ENCODE measurements at places on chromosomes 1 and 21. TPM values are rescaled to one million over a fixed set of nuclear protein-coding genes. Genes with fewer than 3 reads are reported as not detected.

The TMEM54 gene
- total RNA-seq: 41.7 TPM

The HSD11B1 gene
- not detected for total RNA-seq

The BSND gene
- not detected for total RNA-seq

The ATP1A2 gene
- total RNA-seq: not detected

The NUP210L gene
- not detected for total RNA-seq

The PEA15 gene
- total RNA-seq: 206 TPM

The RHBDL2 gene
- total RNA-seq: 2.7 TPM

The ACOT11 gene
- 2.1 TPM for total RNA-seq

The CHRNB2 gene
- 0.45 TPM for total RNA-seq

The DAB1 gene
- not detected for total RNA-seq

The SEMA4A gene
- total RNA-seq: 0.44 TPM

The SPRR2F gene
- not detected for total RNA-seq

The GOLT1A gene
- total RNA-seq: 5.5 TPM

The KCNJ10 gene
- not detected for total RNA-seq

The BMP8A gene
- total RNA-seq: 0.23 TPM

The ADAR gene
- 92.3 TPM for total RNA-seq

The MAP3K7CL gene
- total RNA-seq: 1.9 TPM

The B3GALNT2 gene
- total RNA-seq: 22.2 TPM

The SLC6A17 gene
- 5.8 TPM for total RNA-seq

The FAM72D gene
- total RNA-seq: 6.7 TPM

The PRR9 gene
- total RNA-seq: not detected

The CD1E gene
- total RNA-seq: not detected

The ST7L gene
- 10.6 TPM for total RNA-seq

The HIPK1 gene
- 21.1 TPM for total RNA-seq

The CFAP107 gene
- total RNA-seq: not detected

The C1QTNF12 gene
- total RNA-seq: 1.7 TPM

The SDC3 gene
- total RNA-seq: 10.2 TPM

The ANGPTL3 gene
- not detected for total RNA-seq

The NPR1 gene
- total RNA-seq: 1.1 TPM

The CACHD1 gene
- 1.9 TPM for total RNA-seq

The CDCA8 gene
- 49.0 TPM for total RNA-seq

The TRIM17 gene
- not detected for total RNA-seq

The NBPF4 gene
- 0.25 TPM for total RNA-seq

The MAP1LC3C gene
- 0.25 TPM for total RNA-seq

The RIPPLY3 gene
- 0.73 TPM for total RNA-seq

The FMO1 gene
- not detected for total RNA-seq

The EXOC8 gene
- total RNA-seq: 7.6 TPM

The CFAP45 gene
- total RNA-seq: 1.5 TPM

The DENND2C gene
- 0.41 TPM for total RNA-seq

The GPR161 gene
- total RNA-seq: 9.2 TPM

The PIK3R3 gene
- total RNA-seq: 0.89 TPM

The DRAXIN gene
- 0.17 TPM for total RNA-seq

The LENEP gene
- not detected for total RNA-seq

The SYCP1 gene
- total RNA-seq: not detected

The LCE1E gene
- total RNA-seq: 0.08 TPM

The UBE2U gene
- not detected for total RNA-seq
